ENCODE measurements at places on chromosomes 11 and 22.
A peak's percentile ranks its signal among the peaks of the same experiment; 100 is the strongest.

DNA sequence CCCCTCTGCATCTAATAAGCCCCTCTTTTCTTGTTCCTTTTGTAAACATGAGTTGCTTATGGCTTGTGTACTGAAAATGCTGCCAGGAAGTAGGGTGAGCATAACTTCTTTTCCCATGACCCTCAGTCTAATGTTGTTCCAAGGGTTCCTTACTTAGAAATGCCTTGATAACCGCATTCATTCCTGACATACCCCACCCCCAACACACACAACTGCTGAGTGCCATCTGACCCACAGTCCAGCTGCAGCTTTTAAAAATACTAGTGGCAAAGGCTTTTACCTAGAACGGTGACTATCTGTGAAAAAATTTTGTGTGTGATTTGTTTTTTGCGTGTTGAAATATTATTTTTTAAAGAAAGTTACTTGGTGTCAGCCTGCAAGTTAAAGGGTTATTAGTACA is 52.6 kb downstream of the ARHGAP42 start:
- no peak for DNase-seq

DNA sequence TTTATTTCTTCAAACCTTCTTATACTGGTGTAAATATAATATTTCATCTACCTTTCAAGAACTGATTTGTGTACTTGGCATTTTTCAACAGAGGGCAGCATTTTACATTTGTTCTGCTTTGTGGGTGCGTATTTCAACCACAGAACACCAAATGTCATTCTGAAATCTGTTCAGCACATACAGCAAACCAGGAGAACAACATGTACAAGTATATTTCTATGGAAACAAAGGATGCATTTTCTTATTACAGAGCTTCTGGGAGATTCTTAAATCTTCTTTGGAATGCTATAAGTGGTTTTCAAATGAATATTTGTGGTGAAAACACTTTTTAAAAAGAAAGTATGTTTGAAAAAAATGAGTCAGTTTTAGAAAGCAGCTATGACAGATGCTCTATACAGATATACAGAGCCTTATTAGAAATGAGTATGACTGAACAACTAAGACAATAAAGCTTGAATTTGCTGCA is 946.0 kb downstream of the FAM181B start:
- no peak for DNase-seq

- DNase-seq: peak; percentile 67
These were observed 12.4 kb upstream of the DSCAML1 start for GRCh38 chr11:117809236-117810055.

- no peak for DNase-seq
These were observed 12.2 kb upstream of the VPS37C start for GRCh38 chr11:61173456-61173855.

DNA sequence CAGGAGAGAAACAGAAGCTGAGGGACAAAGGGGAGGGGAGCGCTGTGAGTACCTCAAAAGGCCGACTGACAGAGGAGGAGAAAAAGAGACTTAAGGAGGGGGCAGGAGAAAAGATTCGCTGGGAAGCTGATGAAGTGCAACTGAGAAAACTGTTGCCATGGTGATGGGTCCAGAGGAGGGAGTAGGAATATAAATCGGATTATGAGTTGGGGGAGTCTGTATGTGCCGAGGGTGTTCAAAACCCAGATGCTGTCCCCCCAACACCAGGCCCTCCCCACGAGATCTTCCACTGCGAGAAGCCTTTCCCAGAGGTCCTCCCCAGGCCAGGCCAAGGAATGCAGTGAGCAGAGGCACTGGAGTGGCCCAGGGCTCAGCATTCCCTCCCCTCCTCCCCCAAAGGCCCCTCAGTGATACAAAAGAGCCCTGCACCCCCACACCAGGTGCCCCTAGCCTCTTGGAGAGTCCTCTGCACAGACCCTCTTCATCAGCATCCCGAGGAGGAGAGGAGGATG is 13.7 kb upstream of the BCL9L start:
- DNase-seq: no peak

GRCh38 chr11:117431436-117431835 is 103.8 kb downstream of the CEP164 start:
- no peak for DNase-seq

- DNase-seq: no peak
These were observed 125.3 kb upstream of the BMAL1 start for GRCh38 chr11:13152264-13152663.

DNA sequence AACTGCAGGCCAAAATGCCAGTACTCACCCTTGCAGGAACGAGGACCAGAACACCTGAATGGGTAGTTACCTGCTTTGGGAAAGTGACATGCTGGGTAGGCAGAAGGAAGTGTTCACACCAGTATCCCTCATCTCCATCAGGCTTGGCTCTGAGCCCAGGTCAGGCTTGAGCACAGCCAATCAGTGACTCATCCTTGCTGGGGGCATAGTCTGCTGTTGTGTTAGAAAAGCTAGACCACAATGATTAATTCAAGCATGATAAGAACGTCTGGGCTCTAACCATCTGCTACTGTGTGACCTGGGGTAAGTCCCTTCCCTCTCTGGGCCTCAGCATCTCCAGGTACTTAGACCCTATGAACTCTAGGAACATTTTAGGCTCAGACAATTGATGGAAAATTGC is 450.4 kb downstream of the MIAT start:
- DNase-seq: no peak

DNA sequence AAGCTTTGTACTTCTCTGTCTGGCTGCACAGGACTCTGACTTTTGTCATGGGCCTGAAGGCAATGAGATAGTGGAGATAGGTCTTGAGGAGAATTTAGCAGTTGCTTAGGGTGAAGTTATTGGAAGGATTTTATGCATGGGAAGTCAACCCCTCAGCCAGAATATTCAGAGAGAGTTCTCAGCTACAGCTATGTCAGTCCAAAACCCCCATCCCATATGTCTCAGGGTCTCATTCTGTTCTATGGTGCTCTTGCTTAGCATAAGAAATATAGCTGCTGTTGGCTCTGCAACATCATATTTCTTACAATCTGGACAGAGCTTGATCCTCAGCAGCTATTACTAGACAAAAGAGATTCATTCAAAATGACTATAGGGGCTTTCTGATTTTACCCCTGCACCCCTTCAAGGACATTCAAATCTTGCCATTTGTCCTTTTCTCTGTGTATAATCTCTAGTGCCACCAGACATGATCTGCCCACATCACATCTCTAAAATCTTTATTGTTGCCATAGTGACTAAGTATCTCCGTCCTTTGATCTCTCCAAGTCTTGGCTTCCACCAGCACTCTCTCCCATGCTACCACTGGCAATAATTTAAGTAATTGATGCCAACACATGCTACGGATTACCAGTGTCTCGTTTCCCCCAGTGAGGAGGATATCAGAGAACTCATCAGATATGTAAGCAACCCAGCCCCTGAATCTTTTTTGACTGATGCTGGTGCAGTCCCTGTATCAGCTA is 327.1 kb upstream of the ISX start:
- no peak for DNase-seq

- peak; percentile 50 for DNase-seq
These were observed at the start of gene ANO3 for GRCh38 chr11:26331911-26332571. Gene ANO3 (plus strand): TSS chr11:26332130. CDS start chr11:26332276, 146 bp downstream.

DNA sequence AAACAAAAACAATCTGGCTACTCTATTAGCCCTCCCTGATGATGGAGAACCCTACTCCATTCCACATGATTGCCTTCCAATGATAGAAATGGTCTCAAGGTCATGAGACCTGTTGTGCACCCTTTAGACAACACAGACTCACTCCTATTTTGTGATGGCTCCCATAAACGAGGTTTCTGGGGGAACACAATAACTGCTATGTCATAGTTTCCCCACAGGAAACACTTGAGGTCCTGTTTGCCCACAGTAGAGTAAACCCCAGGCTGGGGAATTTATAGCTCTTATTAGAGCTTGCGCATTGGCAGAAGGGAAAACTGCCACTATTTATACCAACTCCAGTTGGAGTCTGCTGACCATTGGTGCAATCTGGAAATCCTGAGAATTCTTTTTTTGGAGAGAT is 28.7 kb downstream of the MIF start:
- DNase-seq: no peak

DNA sequence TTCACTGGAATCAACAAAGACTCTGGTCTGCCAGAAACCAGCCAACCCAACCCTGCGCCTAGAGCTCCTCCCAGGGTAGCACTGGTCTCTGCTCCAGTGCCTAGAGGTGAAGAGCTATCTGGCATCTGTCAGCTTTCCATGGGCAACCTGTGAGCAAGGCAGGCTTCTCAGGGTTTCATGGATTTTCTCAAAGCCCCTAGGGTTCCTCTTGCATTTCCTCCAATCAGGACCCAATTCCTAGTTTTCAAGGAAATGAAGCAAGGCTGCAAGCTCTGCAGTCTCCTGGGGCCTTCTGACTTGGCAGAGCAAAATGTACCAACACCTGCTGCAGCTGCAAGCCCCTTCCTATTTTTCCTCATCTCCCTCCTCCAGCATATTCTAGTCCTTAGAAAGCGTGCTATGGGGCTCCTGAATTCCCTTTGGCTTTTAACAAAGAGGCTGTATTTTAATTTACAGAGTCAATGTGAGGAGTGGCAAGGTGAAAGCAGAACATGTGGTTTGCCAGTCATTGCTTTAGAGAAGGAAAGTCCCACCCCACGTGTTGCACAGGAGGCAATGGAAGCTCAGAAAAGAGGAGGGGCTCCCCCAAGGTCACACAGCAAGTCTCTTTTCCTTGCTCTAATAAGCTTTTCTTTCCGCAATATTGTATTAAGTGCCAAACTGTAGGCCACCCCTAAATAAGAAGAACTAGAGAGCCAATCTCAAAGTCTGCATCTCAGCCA is 33.0 kb upstream of the RIC3 start:
- DNase-seq: no peak

- no peak for DNase-seq
These were observed 78.9 kb upstream of the TBCEL start for GRCh38 chr11:120945042-120945441.

GRCh38 chr11:129291546-129291945 is 84.1 kb upstream of the BARX2 start:
- no peak for DNase-seq

DNA sequence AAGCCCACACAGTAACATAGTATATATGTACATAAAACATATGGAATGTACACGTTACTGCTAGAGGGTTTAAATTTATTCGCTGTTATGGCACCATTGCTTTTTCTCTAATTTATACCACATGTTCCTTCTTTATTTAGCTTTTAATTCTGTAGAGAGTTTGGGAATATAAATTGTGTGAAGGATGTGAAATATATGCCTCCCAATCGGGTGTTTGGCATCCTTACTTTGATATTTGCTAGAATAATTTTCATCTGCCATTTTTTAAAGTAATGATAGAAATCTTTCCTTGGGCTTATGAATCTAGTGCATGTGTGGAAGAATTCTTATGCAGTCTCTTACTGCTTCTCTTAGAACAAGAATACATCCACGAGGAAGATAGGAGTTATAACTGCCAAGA is 509.8 kb upstream of the RAG2 start:
- DNase-seq: no peak

- DNase-seq: no peak
These were observed 17.0 kb downstream of the NPTXR start for GRCh38 chr22:38826801-38827200.

DNA sequence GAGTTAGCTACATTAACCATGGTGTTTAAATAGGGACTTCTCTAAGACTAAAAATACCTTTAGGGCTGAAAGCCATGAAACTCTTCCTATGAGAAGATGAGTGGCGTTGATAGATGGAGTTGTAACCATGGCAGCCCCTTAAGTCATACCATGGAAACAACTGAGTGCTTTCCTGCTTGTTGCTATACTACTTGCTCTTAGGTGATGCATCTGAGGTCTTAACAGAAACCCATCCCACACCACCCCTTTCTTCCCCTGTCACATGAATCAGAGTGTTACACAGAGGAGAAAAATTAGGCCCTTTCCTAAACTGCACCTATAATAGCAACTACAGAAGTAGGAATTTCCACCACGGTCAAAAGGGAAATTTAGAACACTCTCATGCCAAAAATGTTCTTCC is 64.3 kb upstream of the ZC3H12C start:
- DNase-seq: no peak

DNA sequence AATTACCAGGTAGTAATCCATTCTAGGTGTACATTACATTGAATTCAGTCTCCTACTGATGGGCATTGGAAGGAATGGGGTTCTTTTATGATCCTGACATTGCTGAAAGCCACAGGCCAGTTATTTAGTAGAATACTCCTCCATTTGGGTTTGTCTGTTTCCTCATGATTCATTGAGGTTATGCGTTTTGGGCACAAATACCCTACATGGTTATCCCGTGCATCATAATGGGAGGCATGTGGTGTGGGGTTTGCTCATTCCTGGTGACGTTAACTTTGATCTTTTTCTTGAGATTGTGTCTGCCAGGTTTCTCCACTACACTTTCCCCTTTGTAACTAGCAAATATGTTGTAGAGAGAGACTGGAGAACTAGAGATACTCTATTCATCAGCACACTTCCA is 5.5 kb downstream of the FOLR3 start:
- DNase-seq: no peak

- no peak for DNase-seq
These were observed 78.2 kb downstream of the SMCO4 start for GRCh38 chr11:93464927-93465540.

DNA sequence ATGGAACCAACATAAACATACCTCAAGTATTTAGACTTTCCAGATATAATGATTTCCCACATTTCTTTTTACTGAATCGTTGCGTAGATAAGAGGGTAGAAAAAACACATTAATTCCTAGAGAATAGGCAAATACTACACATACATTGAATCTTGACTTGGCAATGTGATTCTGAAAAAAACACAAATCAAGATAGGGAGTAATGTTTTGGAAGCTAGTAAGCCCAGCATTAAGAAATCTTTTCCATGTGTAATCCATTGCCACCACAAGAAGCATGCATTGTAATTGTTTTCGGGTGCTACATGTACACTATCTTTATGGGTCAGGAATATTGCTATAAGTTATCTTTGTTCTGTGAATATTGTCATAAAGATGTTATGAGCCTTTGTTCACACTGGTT is 269.8 kb upstream of the PDGFD start:
- DNase-seq: no peak

GRCh38 chr11:27095887-27096286 is 55.3 kb downstream of the BBOX1 start:
- no peak for DNase-seq

GRCh38 chr22:50319503-50319951 is 7.3 kb downstream of the DENND6B start:
- no peak for DNase-seq

GRCh38 chr22:20312396-20313191 is 7.3 kb downstream of the DGCR6L start:
- DNase-seq: no peak

GRCh38 chr11:932435-932834 is 6.8 kb downstream of the AP2A2 start:
- DNase-seq: no peak

GRCh38 chr11:128759168-128759567 is 65.3 kb downstream of the FLI1 start:
- no peak for DNase-seq
